ENCODE measurements at places on chromosomes 7 and 10.

- DNase-seq = peak; percentile 43
These were observed 5.7 kb downstream of the TMEM243 start for GRCh38 chr7:87213811-87214210.

DNA sequence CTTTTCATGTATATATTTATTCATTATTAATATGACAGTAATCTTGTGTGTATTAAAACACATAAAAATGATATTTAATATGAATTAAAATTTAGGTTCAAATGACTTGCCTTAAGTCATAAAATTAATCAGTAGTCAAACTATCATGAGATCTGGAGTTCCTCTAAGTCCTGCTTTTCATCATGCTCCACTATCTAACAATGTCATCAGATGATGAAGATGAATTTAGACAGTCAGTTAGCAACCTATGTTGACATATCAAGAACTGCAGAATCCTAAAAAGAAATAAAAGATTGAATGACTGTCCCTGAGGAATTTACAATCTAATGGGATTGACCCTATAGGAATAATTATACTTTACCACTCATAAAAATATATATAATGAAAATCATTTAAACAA, 7.1 kb downstream of the CABCOCO1 start:
- DNase-seq = no peak

DNA sequence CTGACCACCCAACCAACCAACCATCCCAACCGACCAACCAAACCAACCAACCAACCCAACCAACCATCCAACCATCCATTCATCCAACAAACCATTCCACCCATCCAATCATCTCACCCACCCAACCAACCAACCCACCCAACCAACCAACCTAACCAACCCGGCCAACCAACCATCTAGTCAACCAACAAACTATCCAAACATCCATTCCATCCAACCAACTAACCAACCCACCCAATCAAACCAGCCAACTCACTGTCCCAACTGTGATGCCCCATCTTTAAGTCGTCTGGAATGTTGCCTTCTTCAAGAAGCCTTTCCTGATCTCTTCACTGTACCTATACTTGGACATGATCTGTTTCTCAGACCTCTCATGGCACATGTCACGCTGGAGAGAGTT, 31.6 kb downstream of the MINDY4 start:
- DNase-seq = no peak

DNA sequence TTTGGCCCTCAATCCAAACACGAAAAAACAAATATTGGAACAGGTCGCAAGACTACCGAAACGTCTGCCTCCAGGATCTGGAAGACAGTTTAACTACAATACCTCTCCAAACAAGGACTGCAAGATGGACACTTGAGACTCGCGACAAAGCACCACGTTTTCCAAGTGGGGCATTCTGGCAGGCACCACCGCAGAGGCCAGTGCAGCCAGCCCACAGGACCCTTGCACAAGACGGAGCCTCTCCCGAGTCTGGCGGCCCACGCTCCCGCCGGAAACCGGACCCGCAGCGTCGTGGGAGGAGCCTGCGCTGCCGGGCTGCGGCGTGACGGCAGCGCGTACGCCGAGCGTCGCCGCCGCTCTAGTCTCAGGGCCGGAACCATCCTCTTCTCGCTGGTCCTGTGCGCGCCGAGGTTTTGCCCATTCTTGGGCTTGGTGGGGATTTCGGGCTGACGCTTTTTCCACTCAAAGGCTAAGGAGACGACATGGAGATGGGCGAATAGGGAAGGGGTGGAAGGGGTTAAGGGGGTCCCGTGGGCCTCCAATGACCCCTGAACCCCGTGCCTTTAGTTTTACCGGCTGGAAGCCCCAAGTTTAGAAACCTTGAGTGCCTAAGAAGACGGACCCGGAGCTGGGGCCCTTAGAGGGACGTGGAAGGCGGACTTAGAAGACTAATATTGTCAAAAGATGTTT, at the start of gene ORC5:
TSS of gene ORC5 (minus strand) at position 283 of the 690 bp plus-strand sequence. CDS start at position 174, 109 bp downstream.
- DNase-seq = peak; percentile 97

- peak; percentile 70 for DNase-seq
These were observed 124.7 kb downstream of the CNOT4 start for GRCh38 chr7:135385209-135385608.

DNA sequence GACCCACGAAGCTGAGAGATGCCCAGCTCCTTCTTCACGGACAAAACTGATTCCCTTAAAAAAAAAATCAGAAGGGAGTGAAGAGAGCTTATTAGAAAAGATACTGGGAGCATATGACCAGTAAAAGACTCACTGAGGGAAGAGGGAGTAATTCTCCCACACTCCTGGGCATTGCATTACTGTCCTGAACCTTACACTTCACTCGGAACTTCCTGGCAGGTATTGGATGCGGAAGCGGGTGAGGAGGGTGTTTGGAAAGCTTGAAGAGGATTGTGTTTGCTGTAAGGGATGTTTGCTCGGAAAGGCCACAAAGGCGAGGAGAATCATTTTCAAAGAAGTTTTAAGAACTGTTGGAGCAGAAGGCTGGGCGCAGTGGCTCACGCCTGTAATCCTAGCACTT, 375 bp downstream of the HKDC1 start:
- DNase-seq = no peak

- peak; percentile 93 for DNase-seq
These were observed 14.6 kb upstream of the RPEL1 start for GRCh38 chr10:103231047-103231551.

DNA sequence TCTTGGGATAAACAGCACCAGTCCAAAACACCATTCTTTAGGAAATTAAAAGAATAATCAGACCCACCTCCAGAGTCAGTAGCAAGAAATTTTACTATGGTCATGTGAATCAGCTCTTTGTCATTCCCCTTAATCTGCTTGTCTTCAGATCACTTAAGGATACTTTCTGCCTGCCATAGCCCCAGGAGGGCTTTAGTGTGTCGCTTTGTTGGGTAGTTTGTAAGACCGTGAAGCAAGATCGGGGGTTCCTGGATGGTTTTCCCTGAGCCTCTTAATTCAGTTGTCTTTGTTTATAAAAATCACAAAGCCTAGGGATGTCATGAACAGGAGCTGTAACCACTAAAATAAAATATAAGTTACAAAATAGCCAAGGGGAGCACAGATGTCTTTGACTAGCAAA, 223.6 kb downstream of the RELN start:
- no peak for DNase-seq

DNA sequence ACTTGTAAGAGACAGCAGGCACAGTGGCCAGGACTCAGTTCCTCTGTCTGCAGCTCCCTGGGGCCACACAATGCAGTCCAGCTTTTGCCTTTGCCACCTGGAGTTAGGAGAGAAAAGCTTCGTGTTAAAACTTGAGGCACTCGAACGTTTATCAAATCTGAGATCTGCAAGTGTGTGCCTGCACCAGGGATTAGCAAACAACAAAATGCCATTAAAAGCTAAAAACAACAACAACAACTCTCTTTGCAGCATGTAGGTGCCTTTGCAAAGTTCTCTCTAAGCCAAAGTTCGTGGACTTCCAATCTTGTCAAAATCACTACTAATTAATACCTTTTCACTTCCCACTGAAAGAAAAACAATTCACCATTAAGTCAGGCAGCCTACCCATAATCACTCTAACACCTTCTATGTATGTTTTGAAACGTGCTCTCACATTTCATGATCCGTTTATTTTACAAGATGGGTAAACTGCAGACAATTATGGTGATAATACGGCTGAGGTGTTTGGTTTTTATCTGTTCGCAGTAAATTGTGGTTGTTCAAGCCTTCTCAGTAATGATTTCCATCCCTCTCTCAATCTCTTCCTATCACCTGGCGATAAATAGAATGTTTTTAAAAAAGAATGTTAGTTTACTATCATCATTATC, 36.2 kb upstream of the SDK1 start:
- DNase-seq = no peak

- DNase-seq = peak; percentile 11
These were observed 88.2 kb upstream of the SEMA3C start for GRCh38 chr7:81007051-81007450.

DNA sequence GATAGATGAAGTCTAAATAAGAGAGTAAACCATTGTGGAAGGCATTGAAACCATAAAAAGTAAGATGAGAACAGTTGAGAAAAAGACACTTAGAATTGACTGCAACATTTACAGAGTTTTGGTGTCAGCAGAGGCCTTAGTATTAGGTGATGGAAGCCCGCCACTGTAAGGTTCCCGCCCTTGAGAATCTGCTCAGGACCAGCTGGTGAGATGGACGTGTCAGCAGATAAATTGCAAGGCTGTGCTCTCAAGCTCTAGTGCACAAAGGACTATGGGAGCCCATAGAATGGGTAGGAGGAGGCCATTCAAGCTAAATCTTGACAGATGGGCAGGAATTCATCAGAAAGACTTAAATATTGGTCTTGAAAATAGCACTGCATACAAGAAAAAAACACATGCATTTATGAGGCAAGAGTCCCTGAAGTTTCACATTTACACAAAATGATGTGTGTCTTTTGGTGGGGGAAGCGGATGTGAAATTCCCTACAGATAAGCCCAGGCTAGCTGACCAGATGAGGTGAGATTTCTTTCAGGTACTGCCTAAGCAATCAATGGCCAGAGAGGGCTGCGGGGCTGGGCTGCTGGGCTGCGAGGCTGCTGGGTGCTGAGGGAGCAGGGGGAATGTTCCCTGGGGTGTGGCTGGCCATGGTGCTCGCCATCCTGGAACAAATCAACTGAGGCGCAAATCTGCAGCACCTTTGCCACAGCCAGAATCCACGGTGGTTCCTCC, 42.5 kb downstream of the SYPL1 start:
- no peak for DNase-seq

DNA sequence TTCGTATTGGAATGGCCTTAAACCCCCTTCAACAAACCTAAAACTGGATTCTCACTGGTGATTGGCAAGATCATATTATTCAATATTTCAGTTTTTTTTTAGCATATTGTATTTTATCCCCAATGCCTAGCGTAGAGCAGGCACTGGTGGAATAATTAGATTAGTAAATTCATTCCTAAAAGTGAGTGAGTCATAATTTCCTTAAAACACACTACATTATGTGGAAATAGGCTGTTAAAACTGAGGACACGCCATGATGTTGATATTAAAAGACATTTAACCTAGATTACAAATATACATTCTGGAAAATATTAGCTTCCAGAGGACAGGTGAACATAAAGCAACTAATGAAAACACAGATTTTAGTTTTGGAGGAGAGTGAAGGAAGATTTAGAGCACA, 463.9 kb downstream of the PARD3 start:
- peak; percentile 39 for DNase-seq

DNA sequence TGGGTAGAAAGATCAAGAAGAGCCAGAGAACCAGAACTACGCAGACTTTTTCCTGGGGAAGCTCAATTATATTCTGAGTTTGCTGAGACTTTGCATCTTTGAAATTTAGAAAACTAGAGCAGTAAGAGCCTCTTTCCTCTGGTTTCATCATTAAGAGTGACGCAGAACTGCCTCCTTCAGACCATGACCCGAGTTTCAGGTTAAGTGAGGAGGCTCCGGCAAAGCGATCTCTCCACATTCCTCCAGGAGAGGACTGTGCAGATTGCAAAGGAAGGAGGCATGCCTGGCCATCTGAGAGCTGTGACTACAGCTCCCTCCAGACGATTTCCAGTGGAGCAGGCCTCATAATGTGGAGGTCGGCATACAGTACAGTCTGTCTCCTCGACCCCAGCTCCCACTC, 115.8 kb upstream of the LANCL2 start:
- DNase-seq = no peak

GRCh38 chr10:29496341-29497162, 138.2 kb downstream of the SVIL start:
- peak; percentile 79 for DNase-seq

DNA sequence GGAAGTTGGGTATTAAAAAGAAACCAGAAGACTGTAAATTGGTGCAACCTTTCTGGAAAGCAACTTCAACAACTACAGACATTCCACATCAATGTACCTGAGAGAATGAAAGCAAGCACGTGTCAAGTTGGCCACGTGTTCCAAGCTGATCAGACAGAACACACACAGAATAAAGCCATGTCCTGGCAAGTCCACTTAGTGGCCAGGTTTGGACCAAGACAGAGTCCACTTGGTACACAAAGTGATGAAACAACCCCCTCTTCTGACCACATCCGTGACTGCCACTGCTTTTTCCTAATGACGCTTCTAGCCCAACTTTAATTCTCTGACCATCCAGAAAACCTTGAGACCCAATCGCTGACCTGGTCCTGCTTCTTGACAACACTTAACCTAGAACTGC, 109.4 kb downstream of the ABLIM1 start:
- peak; percentile 55 for DNase-seq

- peak; percentile 90 for DNase-seq
These were observed 215.7 kb upstream of the INHBA start for GRCh38 chr7:41918597-41918996.

- no peak for DNase-seq
These were observed 164.2 kb downstream of the HDAC9 start for GRCh38 chr7:18659746-18660145.

DNA sequence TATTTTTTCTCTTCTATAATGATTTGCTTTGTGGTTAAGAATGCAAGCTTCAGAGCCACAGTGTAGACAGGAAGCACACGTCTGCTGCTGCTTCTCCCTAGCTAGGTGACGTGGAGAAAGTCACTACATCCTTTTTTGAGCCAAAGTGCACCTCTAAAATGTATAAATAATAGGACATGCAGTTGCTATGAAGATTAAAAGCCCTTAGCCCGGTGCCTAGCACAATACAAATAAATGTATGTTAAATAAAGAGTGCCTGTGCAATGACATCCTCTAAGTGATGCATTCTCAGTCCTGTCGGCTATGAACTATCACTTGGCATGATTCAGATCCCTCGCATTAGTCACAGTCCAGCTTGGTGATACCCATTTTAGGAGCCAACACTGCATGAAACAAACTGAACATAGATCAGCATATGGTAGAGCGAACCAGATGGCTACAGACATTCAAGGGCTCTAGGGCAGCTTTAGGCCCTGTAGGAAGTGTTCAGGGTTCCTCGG, 4.8 kb upstream of the TRDMT1 start:
- DNase-seq = peak; percentile 94

DNA sequence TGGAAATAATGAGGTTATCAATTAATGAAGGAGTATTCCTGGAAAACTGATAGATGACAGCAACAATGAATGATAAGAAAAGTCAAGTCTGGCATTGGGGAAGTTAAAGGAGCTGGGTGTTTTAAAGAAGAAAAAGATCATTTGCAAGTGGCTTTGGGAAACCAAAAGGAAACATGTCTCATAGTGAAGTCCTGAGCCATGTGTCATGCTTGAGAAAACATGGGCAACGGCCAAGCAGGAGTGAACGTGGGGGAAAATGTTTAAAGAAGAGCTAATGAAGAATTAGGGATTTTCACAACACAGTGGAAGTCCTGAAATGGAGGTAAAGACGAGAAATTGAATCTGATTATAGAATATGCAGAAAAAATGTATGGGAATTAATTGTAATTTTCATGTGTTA, 1383.2 kb upstream of the CELF2 start:
- DNase-seq = peak; percentile 65

GRCh38 chr10:100744987-100745881, at the start of gene PAX2:
Gene PAX2 (plus strand): TSS chr10:100745582. CDS start chr10:100746261, 679 bp downstream.
- no peak for DNase-seq

DNA sequence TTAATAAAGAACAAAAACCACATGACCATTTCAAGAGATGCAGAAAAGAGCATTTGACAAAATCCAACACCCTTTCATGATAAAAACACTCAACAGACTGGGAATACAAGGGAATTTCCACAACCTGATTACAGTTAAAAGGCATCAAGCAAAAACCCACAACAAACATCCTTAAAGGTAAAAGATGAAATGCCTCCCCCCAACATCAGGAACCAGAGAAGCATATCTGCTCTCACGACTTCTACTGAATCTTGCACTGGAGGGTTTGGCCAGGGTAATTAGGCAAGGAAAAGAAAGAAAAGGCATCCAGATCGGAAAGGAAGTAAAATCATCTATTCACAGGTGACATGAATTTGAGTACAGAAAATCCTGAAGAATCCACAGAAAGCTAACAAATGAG, 59.5 kb upstream of the SFMBT2 start:
- no peak for DNase-seq

Measured in GM23248 (cell line).